ENCODE measurements at places on chromosomes 1 and 21.

- DNase-seq, result peak; percentile 85
Measured at GRCh38 chr1:198681831-198682759, 43.3 kb downstream of the PTPRC start.

- no peak for DNase-seq
Measured at GRCh38 chr1:10616696-10617095, 141.9 kb downstream of the PEX14 start.

- DNase-seq, result no peak
Measured at GRCh38 chr1:170664828-170665612, 1.1 kb downstream of the PRRX1 start.

DNA sequence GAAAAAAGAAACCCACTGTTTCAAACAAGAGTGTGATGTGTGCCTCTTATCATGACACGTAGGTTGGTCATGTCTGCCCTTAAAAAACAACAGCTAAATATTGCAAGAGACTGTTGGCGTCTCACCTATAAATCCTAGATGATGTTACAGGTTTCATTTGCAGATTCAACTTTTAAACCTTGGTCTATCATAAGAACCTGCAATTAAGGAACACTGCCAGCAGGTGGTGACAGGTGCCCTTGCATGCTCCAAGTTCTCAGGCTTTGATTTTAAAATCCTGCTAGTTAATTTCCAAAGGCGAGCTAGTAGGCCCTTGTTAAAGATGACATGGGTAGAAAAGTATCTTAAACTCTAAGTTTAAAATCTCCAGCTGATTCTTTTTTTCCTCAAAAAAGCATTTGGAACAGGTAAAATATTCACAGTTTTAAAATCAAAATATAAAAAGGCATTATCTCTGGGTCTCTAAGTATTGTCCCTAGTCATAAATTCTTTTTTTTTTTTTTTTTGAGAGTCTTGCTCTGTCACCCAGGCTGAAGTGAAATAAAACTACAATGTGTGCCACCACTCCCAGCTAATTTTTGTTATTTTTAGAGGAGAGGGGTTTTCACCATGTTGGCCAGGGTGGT lies 39.1 kb downstream of the CLSTN1 start:
- peak; percentile 51 for DNase-seq

DNA sequence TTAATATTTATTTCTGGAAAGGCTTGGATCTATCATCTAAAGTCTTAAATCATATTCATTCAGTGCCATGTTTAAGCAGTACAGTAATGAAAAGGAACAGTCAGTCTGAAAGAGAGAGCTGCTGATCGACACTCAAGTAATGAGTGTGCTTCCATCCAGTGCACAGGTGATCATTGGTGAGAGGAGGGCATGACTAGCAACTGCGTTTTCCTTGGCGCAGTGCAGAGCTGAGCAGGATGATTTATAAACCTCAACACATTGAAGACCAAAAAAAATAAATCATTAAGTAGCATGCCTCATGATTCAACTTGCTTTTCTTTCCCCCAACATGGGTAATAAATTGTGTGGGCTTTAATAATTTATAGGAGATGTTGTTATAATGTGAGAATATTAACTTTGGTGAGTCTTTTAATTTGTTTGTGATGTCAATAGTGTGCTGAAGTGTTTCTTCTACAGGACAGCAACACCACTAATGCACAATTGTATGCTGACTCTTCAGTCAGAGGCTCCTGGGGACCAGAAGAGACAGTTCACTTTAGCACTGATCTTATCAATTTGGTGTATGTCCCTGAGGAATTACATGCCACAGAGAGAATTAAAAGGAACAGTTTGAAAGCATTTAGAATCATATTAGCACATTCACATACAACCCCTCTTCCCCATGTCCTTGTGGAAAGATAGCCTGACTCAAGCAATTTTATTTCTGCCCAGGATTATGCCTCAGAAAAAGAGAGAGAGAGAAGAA lies 199.7 kb upstream of the ADGRL2 start:
- DNase-seq, result no peak

GRCh38 chr1:71565262-71565661 lies 484.4 kb upstream of the ZRANB2 start:
- no peak for DNase-seq

GRCh38 chr1:94411237-94411636 lies 7.0 kb upstream of the ABCD3 start:
- no peak for DNase-seq

GRCh38 chr21:26563856-26564503 lies 9.1 kb downstream of the CYYR1 start:
- DNase-seq, result no peak

DNA sequence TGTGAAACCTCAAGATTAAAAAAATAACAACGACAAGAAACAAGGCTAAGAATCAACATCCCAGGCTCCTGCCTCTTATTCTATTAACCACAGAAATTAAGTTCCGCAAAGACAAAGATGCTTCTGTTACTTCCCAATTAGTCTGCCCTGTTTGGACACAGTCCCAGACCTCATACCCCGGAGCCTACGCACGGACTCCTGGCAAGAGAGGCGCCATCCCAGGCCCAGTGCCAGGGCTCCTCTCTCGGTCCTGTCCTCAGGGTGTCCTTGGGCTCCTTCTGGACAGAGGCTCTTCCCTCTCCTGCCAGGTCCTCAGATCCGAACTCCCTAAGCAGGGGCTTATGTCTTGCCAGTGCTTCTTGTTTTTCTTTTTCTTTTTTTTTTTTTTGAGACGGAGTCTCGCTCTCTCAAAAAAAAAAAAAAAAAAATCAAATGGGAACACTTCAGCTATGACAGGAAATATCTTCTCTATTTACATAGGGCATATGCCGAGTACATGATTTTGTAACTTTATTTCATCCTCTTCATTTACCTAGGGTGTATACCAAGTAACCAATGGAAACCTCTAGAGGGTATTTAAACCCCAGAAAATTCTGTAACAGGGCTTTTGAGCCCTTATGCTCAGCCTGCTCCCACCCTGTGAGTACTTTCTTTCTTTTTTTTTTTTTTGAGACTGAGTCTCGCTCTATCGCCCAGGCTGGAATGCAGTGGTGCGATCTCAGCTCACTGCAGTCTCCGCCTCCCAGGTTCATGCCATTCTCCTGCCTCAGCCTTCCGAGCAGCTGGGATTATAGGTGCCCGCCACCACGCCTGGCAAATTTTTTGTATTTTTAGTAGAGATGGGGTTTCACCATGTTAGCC lies 11.7 kb upstream of the ENO1 start:
- DNase-seq, result no peak

GRCh38 chr21:45718413-45718812 lies 74.9 kb downstream of the PCBP3 start:
- no peak for DNase-seq

- DNase-seq, result no peak
Measured at GRCh38 chr21:44814498-44815023, 3.3 kb downstream of the SUMO3 start.

DNA sequence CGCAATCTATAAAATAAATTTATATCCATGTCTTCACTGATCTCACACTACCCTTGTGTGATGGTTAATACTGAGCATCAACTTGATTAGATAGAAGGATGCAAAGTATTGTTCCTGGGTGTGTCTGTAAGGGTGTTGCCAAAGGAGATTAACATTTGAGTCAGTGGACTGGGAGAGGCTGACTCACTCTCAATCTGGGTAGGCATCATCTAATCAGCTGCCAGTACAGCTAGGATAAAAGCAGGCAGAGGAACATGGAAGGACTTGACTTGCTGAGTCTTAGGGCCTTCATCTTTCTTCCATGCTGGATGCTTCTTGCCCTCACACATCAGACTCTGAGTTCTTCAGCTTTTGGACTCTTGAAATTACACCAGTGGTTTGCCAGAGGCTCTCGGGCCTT lies 615.4 kb downstream of the AGBL4 start:
- no peak for DNase-seq

DNA sequence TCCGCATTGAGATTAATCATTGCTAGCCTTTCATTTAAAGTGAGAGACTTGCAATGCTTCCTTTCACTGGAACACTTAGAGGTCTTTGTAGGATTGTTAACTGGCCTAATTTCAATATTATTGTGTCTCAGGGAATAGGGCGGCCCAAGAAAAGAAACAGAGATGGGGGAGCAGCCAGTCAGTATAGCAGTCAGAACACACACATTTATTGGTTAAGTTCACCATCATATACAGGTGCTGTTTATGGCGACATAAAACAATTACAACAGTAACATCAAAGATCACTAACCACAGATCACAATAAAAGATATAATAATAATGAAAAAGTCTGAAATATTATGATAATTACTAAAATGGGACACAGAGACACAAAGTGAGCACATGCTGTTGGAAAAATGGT lies 29.4 kb downstream of the BARHL2 start:
- no peak for DNase-seq

DNA sequence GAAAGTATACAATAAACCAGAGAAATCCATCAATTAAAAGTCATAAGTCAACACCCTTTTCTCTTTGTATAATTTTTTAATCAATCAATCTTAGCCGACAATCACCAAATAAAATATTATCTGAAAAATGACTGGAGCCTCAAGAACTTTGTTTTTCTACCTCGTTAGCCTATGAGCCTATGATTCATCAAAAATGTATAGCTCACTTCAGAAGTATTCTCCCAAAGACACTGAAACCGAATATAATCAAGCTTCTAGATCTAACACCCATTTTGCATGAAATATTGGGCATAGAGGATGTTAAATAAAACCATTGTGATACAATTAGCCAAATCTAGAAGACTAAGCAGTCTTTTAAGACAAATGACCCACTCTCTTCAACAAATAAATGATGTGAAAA lies 17.8 kb upstream of the RSBN1 start:
- DNase-seq, result no peak

- no peak for DNase-seq
Measured at GRCh38 chr1:89476072-89476471, 48.6 kb upstream of the LRRC8B start.

DNA sequence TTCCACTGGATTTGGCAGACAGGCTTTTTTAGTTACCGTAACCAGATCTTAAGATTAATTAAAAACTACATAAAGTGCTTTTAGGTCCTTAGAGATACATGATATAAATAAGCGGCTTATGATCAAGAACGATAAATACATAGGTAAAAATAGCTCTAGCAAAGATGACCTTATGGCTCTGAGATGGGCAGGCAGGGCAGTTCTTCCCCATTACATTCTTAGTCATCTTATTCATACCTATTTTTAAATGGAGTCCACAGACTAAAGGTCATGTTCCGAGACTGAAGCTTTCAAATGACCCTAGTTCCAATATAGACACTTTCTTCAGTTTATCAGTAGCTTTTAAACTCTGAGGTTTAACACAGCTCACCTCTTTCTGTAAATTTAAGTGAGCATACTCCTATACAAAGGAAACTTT lies 4.3 kb downstream of the MCL1 start:
- DNase-seq, result no peak

DNA sequence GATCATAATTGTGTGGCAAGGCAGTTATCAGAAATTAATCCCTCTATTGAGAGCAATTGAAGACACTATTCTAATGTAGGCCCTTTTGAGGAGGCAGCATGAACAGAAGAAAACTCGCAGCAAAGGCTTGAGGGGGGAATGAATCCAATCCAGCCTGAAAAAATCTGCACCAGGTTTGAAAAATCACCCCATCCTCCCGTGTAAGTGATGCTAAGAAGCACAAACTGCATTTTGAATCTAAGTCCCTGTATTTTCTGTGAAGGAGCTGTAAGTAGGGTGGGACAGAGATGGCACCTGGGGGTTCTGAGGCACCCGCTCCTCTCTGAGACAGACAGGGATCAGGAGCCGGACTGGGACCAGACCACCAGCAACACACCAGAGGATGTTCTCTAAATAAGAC lies at the start of gene CRB1:
Gene CRB1 (plus strand): TSS at position 241 of the 400 bp plus-strand sequence. CDS start 161 bp downstream, outside the sequence.
- DNase-seq, result no peak

DNA sequence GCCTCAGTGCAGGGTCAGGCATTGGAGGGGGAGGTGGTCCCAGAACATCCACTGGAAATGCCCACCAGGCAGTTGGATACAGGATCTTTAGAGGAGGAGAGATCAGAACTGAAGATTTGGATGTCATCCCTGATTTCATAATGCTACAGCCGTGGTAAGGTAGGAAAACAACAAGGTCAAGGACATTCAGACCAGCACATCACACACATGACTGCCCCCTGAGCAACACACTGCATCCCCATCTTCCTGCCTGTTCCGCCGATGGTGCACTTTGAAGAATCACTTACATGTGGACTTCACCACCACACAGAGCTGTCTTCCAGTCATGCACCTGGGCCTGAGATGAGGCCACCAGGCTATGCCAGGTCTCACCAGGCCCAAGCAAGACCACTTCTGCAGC lies 16.7 kb downstream of the KIAA1614 start:
- DNase-seq, result no peak

GRCh38 chr1:186761358-186761757 lies 67.4 kb upstream of the PLA2G4A start:
- DNase-seq, result no peak

DNA sequence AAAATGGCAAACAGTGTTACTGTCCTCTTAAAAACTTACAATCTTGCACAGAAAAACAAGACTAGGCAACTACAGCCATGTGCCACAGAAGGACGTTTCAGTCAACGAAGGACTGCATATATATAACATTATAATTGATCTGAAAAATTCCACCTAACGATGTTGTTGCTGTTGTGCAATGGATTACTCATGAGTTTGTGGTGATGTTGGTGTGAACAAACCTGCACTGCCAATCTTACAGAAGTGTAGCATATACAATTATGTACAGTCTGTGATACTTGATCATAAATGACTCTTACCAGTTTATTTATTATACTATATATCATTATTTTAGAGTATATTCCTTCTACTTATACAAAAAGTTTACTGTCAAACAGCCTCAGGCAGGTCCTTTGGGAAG lies 6.8 kb upstream of the VAMP4 start:
- DNase-seq, result no peak

DNA sequence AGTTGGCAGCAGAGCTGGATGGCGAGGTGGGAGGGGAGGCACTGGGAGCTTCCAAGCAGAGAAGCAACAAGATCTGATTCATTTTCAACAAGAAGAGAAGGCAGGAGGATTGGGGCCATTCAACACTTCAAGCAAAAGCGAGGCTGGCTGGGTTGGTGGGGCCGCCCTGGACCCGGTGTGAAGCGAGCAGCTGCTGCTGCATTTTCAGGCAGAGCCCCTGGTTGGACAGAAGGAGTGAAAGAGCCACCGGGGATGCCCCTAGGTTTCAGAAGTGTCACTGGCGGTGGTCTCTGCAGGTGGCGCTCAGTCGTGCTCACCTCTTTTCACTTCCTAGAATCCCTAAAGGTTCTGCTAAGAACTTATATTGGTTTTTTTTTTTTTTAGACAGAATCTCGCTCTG lies 18.0 kb downstream of the SLC2A7 start:
- DNase-seq, result no peak

DNA sequence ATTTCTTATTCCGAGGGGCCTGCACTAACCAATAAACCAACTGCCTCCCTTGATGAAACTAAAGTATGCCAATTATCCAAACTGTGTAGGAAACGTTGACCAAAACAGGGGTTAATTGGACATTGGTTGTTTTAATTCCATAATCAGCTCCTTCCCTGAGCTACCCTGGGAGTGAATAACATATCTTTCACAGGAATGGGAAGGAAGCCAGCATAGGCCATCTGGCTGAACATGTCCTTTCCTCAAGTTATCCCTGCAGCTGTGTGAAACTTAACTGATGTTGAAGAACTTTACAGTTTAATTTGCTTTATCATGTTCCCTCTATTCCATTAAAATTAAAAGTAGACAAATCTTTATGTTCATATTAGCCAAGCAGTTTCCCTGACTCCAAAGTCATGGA lies 75.4 kb downstream of the NRIP1 start:
- no peak for DNase-seq
